Stimulated activated CD4-positive, alpha-beta T cell treated with anti-CD3 and anti-CD28 coated beads, TNF-alpha, amount 100 ng/mL, for 48 hours (primary cell): ENCODE measurements at places on chromosomes 3 and 15.

- DNase-seq = no peak
Measured at GRCh38 chr3:64203216-64203615, 22.1 kb downstream of the PRICKLE2 start.

DNA sequence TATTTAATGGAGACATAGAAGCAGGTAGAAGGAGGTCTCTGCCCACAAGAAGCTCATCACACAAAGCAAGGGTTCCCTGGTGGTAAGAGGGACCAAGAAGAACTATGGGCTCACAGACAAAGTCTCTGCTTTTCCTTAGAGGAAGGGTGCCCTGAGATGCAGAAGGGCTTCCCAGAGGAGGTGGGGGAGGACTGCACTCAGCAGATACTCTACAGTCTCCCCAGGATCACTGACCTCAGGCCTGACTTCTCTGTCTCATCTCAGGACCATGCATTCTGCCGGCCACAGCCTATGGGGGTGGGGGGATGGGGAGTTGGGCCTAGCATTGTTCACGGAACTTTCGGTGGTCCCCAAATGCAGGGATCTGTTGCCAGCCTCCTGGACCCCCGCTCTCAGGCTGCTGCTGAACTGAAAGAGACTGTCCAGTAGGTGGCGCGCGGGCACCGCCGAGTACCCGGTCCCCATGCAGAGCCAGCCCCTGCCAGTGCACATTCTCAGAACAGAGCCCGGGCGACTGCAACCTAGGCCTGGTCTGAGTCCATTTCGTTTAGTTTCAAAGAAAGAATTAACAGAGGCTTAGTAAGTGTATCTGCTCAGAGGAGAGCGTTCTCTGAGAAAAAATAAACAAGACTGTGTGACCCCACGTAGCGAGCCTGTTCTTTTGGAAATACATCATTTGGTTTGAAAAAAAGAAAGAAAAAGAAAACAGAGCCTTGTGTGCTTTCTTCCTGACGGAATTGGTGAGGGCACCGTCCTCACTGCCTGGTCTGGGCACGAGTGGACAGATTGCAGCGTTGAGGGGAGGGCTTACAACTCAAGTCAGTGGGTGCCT is 74.1 kb downstream of the LRTM1 start:
- peak; percentile 24 for DNase-seq

DNA sequence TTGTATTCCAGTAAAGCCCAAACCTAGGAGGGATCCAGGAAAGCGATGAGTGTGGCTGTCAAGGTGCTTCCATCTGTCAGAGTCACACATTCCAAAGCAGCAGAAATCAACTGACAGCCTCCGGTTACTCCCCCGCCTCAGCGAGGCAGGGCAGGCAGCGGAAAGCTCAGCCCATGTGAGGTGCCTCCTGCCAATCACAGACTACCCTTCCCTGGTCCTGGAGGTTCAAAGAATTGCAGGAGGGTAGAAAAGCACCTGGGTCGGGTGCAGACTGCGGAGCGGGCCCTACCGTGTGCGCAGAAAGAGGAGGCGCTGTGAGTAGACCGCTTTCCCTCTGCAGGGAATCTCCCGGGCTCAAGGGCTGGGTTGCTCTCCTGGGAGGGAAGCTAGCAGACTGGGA is at the start of gene UPK1B:
TSS of gene UPK1B (plus strand) at position 274 of the 400 bp plus-strand sequence. CDS start 13,144 bp downstream, outside the sequence.
- no peak for DNase-seq

DNA sequence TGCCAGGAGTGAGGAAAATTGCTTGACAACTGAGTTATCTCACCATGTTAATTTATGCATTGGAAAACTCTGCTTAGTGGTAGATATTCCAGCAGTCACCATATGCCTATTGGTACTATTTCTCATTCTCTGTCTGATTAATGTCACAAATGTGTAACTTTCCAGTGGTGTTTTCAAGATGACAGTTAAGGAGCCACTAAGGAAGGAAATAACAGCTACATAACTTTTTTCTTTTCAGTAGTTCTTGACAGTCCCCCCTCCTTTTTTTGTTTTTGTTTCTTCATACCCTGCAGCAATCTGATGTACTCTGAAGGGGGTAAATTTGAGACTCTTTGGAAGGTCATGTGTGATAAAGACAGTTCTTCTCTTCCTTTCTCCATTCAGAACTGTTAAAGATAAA is 13.1 kb downstream of the RASA2 start:
- DNase-seq = no peak

- no peak for DNase-seq
Measured at GRCh38 chr3:173745952-173746682, 348.6 kb downstream of the NLGN1 start.

DNA sequence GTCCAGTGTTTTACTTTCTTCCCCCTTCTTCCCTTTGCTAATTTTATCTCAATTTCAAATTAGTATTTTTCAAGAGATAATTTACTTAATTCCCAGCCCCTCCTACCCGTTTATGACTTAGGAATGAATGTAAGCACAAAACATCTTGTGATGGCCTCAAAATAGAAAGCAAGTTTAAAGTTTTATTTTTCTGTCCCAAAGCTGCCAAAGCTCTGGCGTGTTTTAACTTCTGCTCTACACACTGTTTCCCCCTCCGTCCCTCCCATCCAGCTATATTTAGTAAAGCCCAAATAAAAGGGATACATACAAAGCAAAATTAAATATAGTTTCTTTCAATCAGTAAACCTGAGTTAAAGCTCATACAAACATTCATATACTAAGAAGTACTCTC is 59.9 kb downstream of the IGF2BP2 start:
- DNase-seq = no peak

DNA sequence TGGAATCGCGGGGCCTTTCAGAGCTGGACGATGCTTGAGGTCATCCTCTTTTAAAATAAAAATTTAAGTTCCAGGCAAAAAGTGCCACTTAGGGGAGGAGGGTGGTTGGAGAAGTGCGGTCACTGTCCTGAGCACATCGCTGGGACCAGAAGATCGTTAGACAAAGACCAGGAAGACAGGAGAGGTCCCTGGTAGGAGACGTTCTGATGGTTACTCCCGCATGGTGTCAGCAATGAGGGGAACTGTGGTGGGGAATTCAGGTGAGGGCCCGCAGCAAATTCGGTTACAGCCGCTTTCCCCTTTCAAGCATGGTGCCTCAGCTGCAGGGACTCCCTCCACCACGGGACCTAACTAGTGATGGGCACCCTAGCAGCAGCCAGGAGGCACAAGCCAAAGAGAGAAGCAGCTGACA is 1.0 kb upstream of the ISY1 start:
- DNase-seq = no peak

- no peak for DNase-seq
Measured at GRCh38 chr3:183878071-183878470, 6.6 kb downstream of the PARL start.

DNA sequence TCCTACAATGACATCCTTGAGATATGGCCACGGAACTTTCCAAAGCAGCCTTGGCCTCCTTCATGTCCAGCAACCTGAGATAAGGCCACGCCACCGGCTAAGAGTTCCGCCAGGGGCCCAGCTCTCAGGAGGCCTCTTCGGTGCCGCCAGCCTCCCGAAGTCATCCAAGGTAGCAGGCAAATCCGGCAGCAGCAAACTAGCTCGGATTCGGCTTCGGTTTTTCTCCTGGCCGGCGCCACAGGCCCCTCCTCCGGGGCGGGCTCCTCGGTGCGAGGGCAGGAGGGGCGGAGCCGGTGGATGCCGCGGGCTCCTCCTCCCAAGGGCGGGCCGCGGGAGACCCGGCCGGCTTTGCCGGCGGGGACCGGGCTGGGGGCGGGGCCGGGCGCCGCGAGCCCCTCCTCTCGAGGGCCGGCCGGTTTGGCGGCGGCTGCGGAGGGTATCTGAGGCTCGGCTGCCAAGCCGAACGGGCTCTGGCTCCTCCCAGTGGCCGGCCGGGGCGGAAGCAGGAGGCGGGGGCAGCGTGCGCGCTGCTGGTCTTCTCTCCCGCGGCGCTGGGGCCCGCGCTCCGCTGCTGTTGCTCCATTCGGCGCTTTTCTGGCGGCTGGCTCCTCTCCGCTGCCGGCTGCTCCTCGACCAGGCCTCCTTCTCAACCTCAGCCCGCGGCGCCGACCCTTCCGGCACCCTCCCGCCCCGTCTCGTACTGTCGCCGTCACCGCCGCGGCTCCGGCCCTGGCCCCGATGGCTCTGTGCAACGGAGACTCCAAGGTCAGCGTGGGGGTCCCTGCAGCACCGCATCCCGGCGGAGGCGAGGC is at the start of gene GMPS:
TSS of gene GMPS (plus strand) at position 518 of the 812 bp plus-strand sequence. CDS start at position 739, 221 bp downstream.
- peak; percentile 89 for DNase-seq

DNA sequence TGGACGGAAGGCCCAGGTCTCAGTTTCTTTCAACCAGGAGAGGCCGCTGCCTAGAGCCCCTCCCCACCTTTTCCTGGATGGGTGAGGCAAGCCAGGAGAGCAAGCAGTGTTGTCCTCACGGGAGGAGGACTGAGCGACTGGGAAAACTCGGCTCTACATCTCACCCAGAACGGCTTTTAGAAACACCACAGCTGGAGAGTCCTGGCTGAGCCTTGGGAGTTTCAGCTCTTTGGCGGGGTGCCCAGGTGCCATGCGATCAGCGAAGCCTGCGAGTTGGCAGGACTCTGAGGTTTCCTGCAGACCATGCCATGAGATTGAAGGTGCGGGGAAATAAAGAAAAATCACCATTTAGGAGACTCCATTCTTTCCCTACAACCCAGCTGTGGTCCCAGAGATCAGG is 26.0 kb downstream of the PPCDC start:
- no peak for DNase-seq

DNA sequence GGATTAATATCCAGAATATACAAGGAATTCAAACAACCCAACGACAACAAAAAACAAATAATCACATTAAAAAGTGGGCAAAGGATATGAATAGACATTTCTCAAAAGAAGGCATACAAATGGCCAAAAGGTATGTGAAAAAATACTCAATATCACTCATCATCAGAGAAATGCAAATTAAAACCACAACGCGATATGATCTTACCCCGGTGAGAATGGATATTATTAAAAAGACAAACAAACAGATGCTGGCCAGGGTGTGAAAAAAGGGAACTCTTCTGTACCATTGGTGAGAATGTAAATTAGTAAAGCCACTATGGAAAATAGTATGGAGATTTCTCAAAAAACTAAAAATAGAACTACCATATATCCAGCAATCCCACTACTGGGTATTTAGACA is 43.5 kb upstream of the MEF2A start:
- no peak for DNase-seq

DNA sequence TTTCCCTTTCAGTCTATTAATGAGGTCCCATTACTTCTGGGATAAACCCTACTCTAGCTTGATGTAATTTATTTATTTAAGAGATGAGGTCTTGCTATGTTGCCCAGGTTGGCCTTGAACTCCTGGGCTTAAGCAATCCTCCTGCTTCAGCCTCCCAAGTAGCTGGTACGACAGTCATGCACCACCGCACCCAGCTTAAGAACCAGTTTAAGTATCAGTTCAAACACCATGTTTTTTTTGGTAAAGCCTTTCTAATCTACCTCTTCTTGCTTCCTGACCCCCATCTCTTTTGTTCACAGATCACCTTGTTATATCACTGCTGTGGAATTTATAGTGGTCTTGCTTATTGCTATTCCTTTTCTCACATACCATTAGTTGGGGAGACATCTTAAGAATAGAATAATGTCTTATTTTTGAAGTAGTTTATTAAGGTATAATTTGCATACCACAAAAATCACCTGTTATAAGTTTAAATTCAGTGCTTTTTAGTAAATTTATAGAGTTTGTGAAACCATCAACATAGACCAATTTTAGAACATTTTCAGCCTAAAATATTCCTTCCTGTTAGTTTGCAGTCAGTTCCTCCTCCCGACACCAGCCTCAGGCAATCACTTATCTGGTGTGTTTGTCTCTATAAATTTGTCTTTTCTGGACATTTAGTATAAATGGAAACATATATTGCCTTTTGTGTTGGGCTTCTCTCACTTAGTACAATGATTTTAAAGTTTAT is 257.9 kb downstream of the PDCD6IP start:
- DNase-seq = no peak

GRCh38 chr3:141409940-141410241 is 41.6 kb downstream of the ZBTB38 start:
- DNase-seq = no peak

DNA sequence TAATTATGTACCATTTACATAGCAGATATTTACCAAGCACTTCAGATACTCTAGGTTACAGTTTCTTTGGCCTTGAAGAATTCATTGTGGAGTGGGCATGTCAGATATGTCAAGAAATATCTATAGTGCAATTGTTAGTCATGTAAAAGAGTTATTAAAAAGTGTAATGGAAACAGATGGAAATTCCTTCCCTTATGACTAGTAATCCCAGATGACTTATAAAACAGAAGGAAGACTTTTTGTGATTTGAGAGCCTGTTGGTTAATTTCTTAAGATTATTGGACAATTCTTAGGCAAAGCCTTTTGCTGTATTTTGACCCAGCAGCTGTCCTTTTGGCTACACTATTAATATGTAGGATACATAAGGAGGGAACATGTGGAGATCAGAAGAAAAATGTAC is 708.9 kb upstream of the NECTIN3 start:
- DNase-seq = no peak

DNA sequence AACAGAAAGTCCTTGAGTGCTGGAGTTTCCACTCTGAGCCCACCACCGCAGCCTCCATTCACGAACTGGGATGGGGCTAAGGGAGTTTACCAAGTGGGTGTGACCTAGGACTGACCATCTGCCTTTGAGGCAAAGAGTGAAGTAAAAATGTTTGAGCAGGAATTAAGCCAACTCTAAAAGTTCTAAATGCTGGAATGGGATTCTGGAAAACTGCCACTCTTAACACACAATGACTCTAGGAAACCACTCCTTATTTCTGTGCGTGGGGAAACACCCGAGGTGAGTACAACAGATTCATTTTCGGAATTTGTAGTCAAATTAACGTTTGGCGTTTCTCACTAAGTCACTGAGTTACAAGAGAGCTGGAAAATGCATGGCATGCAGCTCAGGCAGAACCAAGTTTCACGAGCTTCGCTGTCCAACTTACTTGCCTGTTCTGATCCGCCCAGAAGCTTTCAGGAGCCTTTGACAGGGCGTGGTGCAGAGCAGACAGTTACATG is 31.6 kb downstream of the ISL2 start:
- DNase-seq = no peak

- no peak for DNase-seq
Measured at GRCh38 chr3:5319454-5319853, 131.9 kb downstream of the EDEM1 start.

GRCh38 chr3:11513817-11514135 is 129.9 kb downstream of the VGLL4 start:
- no peak for DNase-seq

GRCh38 chr3:155425396-155425795 is 131.9 kb upstream of the STRIT1 start:
- DNase-seq = no peak

DNA sequence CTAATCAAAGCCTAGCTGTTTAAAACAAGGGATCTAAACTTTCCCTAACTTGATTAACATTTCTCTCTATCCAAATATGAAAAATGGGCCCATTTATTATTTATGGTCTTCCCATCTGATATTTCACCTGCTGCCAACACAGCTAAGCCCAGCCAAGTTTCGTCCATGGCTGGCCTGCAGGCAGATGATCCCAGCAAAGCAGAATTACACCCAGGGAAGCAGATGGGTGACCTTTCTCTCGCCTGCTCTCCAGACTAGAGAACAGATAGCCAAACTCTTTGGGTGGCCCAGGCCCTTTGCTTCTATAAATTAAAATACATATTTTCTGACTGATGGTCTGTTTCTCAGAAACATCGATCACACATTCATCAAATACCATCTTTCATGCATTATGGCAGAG is 1038.8 kb downstream of the AGBL1 start:
- no peak for DNase-seq
